ENCODE measurements at places on chromosomes 1 and 21.

DNA sequence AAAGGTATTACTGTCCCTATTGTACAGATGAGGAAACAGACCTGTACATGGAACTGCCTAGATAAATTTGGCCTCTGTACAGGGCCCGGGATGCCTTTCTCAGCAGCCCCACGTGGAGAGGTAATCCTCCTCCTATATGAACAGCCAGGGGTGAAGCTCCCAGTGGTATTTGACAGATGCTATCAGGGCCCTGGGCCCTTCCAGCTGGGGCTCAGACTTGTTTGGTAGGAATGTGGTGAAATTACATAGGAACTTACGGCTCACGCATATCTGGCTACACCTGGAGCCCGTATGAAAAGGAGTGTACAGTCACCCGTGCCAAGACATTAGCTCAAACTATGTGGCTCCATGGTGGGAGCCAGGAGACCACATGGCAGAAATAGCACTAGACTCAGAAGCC, 24.8 kb upstream of the TCEA3 start:
- DNase-seq: no peak

- DNase-seq: no peak
Measured at GRCh38 chr1:183259924-183260323, 73.9 kb downstream of the LAMC2 start.

DNA sequence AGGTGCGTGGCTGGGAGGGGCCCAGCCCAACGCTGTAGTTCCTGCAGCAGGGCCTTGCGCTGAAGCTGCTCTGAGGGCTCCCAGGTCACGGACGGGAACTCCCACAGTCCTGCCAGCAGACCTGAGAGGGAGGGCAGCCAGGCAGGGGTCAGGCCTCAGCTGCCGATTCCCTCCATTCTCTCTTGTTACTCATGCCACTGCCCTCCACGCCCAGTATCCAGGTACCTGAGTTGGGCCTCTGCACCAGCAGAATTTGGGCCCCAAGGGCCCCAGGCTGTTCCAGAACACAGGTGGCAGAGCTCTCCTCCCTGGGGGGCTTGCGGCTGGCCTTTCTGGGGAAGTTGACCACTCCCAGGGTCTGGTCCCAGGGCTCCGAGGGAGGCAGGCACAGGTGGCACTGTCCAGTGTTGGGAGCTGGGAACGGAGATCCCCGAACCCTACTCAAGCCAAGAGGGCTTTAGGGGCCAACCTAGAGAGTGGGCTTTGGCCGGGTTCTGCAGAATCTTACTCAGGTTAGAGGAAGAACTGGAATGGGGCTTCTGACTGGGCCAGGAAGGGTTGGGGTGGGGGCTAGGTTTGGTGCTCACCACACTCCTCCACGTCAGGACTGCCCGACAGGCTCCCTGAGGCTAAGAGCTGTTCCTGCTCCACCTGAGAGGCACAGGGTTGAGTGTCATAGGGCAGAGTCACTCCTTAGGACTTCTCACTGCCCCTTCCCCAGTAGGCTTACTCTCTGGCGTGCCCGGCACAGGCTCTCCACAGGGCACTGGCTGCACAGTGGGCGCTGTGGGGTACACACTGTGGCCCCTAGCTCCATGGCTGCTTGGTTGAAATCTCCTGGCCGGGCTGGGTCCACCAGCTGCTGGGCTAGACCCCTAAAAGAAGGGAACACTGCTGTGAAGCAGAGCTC, 5.0 kb downstream of the HPDL start:
- DNase-seq: no peak

- DNase-seq: no peak
Measured at GRCh38 chr1:1593834-1594601, 5.9 kb downstream of the FNDC10 start.

GRCh38 chr21:24840287-24840686, 767.0 kb downstream of the MRPL39 start:
- no peak for DNase-seq

GRCh38 chr1:222073307-222073995, 331.6 kb upstream of the DUSP10 start:
- DNase-seq: peak; percentile 98

- peak; percentile 88 for DNase-seq
Measured at GRCh38 chr1:222090103-222090502, 348.2 kb upstream of the DUSP10 start.

DNA sequence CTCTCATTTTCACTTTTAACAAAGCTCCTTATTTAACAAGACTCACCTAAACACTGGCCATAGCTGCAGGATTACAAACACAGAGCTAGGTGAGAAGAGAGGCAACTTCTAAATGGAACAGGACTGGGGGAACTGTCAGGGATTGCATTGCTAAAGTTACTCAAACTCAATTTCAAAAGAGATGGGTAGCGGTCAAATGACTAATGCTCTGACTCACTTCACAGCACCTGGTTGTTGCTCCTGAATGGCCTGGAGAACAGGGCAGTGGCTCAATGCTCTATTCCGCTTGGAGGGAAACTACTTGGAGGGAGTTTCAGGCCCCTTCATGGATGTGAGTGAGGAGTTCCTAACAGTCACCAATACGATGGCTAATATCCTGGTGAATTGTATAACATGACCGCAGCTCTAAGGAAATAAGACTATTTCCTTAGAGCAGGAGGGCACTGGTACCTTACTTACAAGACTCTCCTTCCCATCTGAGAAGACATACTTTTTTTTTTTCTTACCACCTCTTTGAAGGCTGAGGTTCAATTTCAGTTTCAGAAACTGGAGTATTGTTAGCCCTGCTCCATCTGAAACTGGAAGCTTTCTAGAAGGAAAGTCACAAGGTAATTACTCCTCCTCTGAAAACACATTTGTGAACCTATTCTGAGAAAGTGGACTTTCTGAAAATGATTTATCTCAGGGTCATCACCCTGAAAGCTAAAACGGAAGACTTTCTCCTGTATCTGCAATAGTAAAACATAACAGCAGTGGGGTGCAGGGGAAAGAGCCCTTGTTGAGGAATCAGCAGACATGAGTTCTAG, 9.5 kb downstream of the DPT start:
- DNase-seq: peak; percentile 8

GRCh38 chr1:172778456-172779455, 119.9 kb downstream of the FASLG start:
- no peak for DNase-seq

GRCh38 chr1:6209661-6210580, 4.0 kb downstream of the RNF207 start:
- no peak for DNase-seq

DNA sequence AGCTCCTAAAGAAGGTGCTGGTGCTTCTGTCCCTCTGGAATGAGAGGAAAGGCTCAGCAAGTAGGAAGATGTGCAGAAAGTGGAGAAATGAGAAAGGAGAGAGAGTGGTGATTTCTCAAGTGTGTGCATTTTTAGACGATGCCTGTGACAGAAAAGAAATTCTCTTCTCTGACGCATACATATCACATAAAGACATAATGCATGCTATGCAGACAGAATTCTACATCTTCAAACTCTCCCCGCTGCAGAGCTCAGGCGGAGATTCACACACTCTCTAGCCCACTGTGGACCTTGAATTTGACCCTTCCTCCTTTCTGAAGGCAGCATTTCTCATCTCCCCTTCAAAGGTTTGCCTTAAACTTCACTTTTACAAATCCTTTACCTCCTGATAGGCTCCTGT, 52.0 kb upstream of the CAMK1G start:
- no peak for DNase-seq

GRCh38 chr21:41600556-41600955, 92.6 kb upstream of the TMPRSS2 start:
- DNase-seq: no peak

GRCh38 chr1:1631782-1632420, at the start of gene MMP23B:
Gene MMP23B (plus strand): TSS chr1:1632173. CDS start chr1:1632219, 46 bp downstream.
- DNase-seq: no peak

DNA sequence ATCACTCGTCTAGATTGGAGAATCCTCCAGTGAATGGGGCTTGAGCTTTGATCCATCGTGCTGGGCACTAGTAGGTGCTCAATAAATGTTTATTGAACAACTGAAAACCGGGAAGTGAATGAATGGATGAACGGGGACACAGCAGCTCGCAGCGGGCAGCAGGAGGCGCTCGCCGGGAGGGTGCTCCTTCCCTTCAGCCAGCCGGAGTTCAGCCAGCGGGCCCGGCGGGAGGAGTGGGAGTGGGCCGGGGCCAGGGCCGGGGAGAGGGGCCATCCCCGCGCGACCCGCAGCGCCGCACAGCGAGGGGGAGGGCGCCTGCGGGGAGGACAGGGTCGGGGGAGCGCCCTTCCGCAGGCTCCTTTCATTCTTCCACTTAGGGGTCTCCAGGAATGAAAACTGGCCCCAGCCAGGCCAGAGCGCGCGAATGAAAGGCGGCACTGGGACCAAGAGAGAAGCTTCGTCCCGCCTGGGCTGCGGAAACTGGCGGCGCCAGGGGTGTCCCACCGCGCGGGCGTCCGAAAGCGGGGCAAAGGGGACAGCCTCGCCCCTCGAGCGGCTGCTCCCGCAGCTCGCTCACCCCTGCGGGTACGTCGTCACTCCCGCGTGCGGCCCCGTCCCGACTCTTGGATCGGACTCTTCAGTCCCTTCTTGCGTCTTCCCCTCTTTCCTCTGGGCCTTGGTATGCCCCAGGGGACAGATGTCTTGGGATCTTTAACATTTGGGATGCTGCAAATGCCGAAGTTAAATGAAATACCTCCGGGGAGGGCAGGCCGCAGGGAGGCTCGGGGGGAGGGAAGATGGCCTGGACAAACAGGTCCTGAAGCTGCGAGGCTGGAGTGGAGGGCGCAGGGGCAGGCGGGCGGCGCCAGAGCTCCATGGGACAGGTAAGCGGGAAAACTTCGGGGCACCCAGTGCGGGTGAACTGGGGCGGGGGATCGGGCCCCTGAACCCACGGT, 3.6 kb upstream of the INAVA start:
- DNase-seq: peak; percentile 64

GRCh38 chr1:113871597-113872113, at the start of gene PTPN22:
Gene PTPN22 (minus strand): TSS chr1:113871712.
- DNase-seq: peak; percentile 89

GRCh38 chr1:92877081-92877711, 45.4 kb downstream of the RPL5 start:
- DNase-seq: no peak

DNA sequence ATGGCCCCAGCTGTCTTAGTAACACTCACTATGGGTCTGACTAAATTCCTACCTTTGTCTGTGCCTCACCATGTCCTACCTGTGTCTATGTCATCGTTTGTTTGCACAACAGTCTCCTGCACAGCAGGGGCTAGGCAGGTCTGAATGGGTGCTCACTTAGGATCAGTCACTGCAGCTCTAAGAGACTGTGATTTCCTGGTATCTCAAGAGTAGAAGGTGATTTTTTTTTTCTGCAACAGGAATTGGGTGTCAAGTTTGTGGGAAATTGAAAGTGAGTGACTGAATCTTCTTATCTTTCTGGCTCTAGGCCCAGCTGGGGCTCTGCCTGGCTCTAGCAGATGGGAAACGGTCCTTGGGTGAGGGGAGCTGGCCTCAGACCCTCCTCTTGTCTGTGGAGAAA, 46.4 kb upstream of the TRABD2B start:
- DNase-seq: no peak

GRCh38 chr1:17890056-17890814, 135.1 kb downstream of the ACTL8 start:
- DNase-seq: no peak

DNA sequence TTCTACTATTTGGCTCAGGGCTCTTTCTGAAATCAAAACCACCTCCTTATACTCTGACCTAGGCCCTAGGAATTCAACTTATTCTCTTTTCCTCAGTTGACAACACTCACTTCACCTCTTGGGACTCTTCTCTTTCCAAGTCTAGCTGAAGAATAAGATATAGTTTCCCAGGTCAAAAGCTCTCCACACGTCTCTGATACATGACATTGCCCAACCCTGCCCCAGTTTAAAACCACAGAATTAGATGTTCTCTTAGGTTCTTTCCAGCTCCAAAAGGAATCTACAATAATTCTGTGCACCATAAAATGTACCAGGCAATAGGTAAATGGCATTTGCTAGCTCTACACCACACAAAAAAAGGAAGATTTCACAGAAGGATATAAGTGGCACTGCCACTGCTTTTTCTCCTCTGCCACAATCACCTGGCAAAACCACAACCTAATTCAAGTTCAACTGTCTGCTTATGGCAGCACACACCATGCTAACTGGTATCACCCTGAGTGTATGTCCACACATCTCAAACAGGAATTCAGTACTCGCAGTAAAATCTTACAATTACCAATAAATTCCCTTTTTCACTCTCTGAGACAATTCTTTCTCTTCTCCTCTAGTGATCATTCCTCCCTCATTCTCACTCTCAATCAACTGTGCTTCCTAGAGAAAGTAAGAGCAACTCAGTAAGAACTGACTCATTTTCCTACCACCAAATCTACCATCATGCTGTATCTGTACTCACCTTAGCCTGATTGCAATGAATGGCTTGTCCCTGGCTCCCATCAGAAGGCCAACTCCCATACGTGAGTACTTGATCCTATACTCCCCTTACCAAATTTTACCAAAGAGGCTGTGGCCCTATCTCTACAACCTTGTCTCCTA, 27.3 kb downstream of the ZBTB8OS start:
- DNase-seq: no peak

- DNase-seq: no peak
Measured at GRCh38 chr1:212428496-212428895, 4.2 kb upstream of the NENF start.

GRCh38 chr1:166811691-166812090, 27.6 kb upstream of the POGK start:
- DNase-seq: peak; percentile 21

DNA sequence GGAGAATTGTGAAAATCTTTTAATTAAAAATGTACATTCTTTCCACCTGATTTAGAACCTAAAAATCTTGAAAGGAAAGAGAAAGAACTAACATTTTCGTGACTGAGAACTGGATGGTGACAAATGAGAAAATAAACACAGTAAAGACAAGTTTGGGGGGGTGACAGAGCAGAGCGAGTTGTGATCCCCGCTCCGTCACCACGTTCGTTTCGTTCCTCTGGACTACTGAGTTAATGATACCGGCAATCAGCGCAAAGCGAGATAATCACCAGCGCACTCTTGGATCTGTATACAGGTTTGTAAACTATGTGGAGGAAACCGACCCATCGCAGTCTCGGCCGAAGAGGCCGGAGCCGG, 31.2 kb upstream of the CFAP126 start:
- DNase-seq: no peak

DNA sequence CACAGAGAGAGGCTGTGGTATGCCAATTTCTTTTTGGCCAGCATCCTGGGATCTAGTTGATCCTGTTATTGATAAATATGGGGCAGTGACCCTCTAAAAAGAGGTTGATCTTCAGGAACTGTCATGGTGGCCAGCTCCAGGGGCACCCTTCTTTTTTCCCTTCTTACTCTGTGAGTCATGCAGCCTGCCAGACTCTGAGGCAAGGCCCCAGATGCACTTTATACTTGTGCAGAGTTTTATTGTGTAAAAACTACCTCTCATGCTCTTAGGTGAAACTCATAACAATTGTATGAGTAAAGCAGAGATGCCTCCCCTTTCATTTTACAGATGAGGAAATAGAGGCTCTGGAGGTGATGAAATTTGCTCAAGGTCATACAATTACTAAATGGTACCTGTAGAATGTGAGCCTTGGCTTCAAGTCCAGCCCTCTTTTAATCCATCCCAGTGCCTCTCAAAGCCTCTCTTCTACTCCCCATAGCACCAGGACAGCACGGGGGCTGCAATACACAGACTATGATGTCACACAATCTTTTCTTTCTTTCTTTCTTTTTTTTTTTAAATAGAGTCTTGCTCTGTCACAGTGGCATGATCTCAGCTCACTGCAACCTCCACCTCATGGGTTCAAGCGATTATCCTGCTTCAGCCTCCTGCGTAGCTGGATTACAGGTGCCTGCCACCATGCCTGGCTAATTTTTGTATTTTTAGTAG, 387.8 kb downstream of the KCNH1 start:
- DNase-seq: no peak

- DNase-seq: peak; percentile 55
Measured at GRCh38 chr1:170247751-170248521, 102.2 kb downstream of the NTMT2 start.

GRCh38 chr1:108048301-108049177, 83.6 kb upstream of the VAV3 start:
- no peak for DNase-seq

All from fibroblast of skin of right biceps (primary cell).